Heart right ventricle (tissue), 16 donors: ENCODE measurements at places on chromosomes 3 and 15. TPM values are rescaled to one million over a fixed set of nuclear protein-coding genes. Genes with fewer than 3 reads are reported as not detected.

ZNF80 gene
- 0.09 TPM for total RNA-seq

DUOXA2 gene
- not detected for total RNA-seq

NKIRAS1 gene
- 15.2 TPM for total RNA-seq

COL6A5 gene
- not detected for total RNA-seq

NMD3 gene
- 62.0 TPM for total RNA-seq

NRG4 gene
- total RNA-seq, result not detected

CKMT1A gene
- total RNA-seq, result not detected

ADAMTS17 gene
- total RNA-seq, result 0.55 TPM

PHC3 gene
- total RNA-seq, result 54.8 TPM

MEX3B gene
- 2.2 TPM for total RNA-seq

GOLGA8T gene
- total RNA-seq, result not detected

B3GALNT1 gene
- total RNA-seq, result 68.3 TPM

C2CD4A gene
- not detected for total RNA-seq

TNFAIP8L3 gene
- total RNA-seq, result 3.5 TPM

DALRD3 gene
- 17.0 TPM for total RNA-seq

SACM1L gene
- 23.2 TPM for total RNA-seq

KBTBD12 gene
- 22.9 TPM for total RNA-seq

PPIB gene
- 178 TPM for total RNA-seq

CCR9 gene
- total RNA-seq, result not detected

ZNF860 gene
- total RNA-seq, result 0.23 TPM

PFKFB4 gene
- 3.3 TPM for total RNA-seq

STXBP5L gene
- total RNA-seq, result not detected

C3orf52 gene
- 3.5 TPM for total RNA-seq

PLCB2 gene
- 7.5 TPM for total RNA-seq

GHRL gene
- 0.87 TPM for total RNA-seq

SI gene
- not detected for total RNA-seq

RAB6B gene
- total RNA-seq, result 39.2 TPM

C3orf22 gene
- total RNA-seq, result not detected

TTC23 gene
- 10.3 TPM for total RNA-seq

UTS2B gene
- total RNA-seq, result not detected

SETD5 gene
- total RNA-seq, result 64.7 TPM

CILP gene
- total RNA-seq, result 3.2 TPM

TCAIM gene
- total RNA-seq, result 22.8 TPM

CCR4 gene
- total RNA-seq, result 1.2 TPM

EPHA3 gene
- total RNA-seq, result 5.6 TPM
